ENCODE measurements at places on chromosomes 16 and 17. TPM values are rescaled to one million over a fixed set of nuclear protein-coding genes. Genes with fewer than 3 reads are reported as not detected.

Gene RPH3AL
- total RNA-seq = 15.9 TPM

Gene PLEKHH3
- 19.1 TPM for total RNA-seq

DNA sequence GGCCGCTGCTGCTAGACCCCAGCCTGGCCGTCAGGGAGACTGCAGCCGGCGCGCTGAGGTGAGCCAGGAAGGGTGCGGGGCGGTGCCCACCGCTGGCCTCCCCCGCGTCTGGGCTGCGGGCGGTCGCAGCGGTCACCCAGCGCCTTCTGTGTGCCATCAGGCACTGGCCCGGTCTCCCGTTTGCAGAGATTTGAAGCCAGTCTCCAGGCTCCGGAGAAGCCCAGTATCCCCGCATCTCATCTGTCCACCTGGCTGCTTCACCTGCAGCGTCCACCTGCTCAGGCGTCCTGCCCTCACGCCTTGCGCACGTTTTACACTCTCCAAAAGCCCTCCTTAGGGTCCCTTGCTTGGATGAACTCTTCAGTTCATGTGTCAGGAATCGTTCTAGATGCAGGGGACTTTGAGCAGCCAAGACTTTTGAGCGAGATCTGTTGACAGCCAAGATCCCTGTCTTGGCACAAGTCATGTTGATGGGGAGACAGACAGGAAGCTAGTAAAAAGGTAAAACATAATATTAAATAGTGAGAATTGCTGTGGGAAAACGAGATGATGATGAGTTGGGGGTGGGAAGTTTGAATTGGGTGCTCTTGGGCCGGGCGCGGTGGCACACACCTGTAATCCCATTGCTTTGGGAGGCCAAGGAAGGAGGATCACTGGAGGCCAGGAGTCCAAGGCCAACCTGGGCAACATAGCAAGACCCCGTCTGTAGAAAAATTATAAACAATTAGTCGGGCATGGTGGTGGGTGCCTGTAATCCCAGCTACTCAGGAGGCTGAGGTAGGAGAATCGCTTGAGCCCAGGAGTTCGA is 916 bp downstream of the HEATR3 start:
- DNase-seq = no peak

GRCh38 chr16:72400257-72401083 is 228.5 kb upstream of the PMFBP1 start:
- no peak for DNase-seq

DNA sequence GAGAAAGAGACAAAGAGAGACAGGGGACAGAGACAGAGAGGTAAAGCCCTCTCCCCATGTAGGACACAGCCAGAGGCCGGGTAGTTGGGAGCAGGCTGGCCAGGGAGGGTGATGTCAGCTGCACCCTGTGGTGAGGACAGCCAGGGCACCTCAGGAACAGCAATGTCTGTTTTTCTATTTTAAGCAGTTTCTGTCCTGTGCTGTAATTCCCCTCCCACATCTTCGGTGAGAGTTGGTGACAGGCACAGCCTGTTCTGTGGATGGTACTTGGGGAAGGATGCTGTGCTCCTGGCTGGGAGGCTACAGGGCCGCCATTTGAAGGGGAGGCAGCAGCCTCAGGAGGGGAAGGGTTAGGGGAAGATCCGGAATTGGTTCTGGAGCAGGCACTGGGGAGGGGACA is 163.5 kb downstream of the SDK2 start:
- no peak for DNase-seq

All from epithelial cell of proximal tubule (primary cell).